ENCODE measurements at places on chromosomes 5 and 9. TPM values are rescaled to one million over a fixed set of nuclear protein-coding genes. Genes with fewer than 3 reads are reported as not detected.
A peak's percentile ranks its signal among the peaks of the same experiment; 100 is the strongest.

DNA sequence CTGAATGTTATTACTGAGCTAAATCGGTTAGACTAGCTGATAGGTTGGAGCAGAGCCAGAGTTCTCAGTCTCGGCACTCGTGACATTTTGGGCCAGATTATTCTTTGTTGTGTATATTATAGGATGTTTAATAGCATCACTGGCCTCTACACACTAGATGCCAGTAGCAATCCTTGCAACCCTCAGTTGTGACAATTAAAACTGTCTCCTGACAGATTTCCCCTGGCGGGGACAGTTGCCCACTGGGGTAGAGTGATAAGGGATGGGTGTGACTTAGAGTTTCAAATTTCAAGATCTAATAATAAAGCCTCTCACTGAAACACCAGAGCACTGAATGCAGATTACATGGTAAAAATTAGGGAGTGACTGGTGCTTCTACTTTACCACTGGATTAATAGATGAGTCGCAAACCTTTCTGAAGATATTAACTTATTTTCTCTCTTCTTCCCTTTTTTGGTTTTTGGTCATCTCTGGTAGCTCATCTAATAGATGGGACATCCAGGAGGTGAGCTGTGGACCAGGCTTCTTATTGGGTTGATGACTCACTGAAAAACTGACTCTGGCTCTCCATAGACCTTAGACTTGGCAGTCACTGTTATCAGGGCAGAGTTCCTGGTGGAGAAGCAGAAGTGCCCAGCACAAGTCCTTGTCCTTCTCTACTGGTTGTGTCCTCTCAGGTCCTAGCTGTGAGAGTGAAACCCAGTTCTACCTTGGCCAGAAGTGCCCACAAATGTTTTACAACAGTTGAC is 150.3 kb downstream of the UNC13B start:
- H3K27ac ChIP-seq, result no peak overlapping the region
- H3K27me3 ChIP-seq, result no peaks in the 10 kb centered on the region
- no peaks in the 10 kb centered on the region for H3K4me1 ChIP-seq
- no peak overlapping the region for H3K4me3 ChIP-seq
- no peak for DNase-seq
- H3K36me3 ChIP-seq, result peaks cover 7% of the 10 kb centered on the region

GRCh38 chr9:129610213-129610472 is 10.8 kb downstream of the C9orf50 start:
- H3K27me3 ChIP-seq, result peaks cover 5% of the 10 kb centered on the region
- H3K4me1 ChIP-seq, result peaks cover 9% of the 10 kb centered on the region
- H3K36me3 ChIP-seq, result no peaks in the 10 kb centered on the region
- H3K4me3 ChIP-seq, result peak overlapping the region; percentile 91
- no peak for DNase-seq

DNA sequence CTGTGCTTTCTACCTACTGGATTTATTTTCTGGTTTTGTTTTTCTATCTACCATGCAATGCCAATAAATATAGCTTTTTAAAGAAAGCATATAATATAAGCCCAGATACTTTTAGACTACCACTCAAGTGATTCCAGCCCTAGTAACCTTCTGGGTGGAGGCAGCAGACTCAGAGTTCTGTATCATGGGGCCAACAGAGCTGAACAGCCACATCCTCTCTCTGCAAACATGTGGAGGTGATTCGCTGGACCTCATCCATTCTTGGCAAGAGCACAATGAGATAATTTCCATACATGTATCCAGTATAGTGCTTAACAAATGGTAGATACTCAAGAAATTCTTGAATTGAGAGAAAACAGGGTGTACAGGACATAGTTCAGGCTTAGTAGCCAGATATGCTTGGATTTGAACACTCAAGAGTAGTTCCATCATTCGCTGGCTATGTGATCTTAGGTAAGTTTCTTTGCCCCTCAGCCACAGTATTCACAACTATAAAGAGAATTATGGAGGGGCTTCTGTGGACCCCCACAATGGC is 124.5 kb downstream of the ASTN2 start:
- H3K27me3 ChIP-seq, result no peaks in the 10 kb centered on the region
- DNase-seq, result no peak
- no peak overlapping the region for H3K27ac ChIP-seq
- H3K4me1 ChIP-seq, result no peaks in the 10 kb centered on the region
- no peaks in the 10 kb centered on the region for H3K36me3 ChIP-seq

DNA sequence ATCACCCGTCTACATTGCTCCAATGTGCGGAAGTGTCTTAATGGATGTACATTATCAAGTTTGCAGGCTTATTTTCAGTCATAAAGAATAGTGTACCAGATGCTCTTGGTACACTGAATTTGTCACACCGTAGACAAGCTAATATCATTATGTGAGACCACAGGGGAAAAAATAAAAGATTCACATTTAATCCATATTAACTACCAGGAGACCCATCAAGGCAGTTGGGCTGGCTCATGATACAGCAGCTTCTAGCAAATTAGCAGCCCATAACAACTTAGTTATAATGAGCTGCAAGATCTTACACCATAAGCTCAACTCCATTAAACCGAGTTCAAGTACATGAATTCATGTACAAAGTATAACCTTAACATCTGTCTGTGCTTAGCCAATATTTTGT is 324.9 kb downstream of the CTNND2 start:
- DNase-seq, result no peak
- no peak overlapping the region for H3K27ac ChIP-seq
- no peaks in the 10 kb centered on the region for H3K4me1 ChIP-seq
- H3K27me3 ChIP-seq, result no peaks in the 10 kb centered on the region
- no peak overlapping the region for H3K4me3 ChIP-seq

- no peak overlapping the region for H3K4me3 ChIP-seq
- H3K36me3 ChIP-seq, result no peaks in the 10 kb centered on the region
- H3K27me3 ChIP-seq, result no peaks in the 10 kb centered on the region
- no peak overlapping the region for H3K27ac ChIP-seq
Observed at GRCh38 chr9:72458153-72458552, 63.3 kb upstream of the TMC1 start.

DNA sequence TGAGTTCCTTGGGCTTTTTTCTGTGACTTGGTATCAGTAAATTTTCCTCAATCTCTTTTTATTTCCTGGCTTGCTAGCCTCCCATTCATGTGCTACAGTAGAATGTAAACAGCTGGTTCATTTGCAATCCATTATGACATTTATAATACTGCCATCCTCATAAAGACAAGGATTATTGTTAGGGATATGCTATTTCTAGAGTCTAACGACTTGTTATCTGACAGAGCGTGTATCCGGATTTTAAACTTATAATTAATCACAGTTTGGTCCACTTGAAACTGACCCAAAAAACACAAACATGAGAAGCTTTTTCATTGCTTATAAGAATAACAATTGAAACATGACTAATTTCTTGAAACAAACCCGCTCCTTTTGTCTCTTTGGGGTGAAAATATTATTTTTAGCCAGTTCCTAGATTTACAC is 585.8 kb downstream of the TLE4 start:
- no peaks in the 10 kb centered on the region for H3K4me1 ChIP-seq
- no peak overlapping the region for H3K27ac ChIP-seq
- DNase-seq, result no peak
- H3K27me3 ChIP-seq, result no peaks in the 10 kb centered on the region

DNA sequence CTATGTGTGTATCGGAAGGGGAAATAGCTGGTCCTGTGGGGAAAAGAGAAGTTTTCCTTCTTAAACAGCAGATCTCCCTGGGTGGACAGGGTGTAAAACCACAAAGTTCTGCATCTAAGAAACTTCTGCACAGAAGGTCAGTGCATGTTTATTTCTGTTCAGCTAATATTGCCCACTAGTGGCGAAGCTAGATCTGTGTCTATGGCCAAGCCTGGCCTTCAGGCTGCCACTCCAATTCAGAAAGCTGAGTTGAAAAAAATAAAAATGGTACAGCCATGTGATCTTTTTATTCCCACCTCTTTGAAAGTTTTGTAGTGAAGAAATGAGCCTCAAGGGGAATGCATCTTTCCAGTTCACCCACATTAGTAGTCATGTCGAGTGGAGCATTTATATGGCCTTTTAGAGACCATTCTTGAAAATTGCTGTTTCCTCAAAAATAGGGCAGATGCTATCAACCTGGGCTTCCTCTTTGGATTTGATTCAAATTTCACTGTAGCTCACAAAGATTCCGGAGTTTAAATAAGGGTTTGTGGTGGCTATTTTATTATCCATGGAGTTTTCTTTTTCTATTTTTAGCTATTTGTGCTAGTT is 488.0 kb downstream of the PRELID2 start:
- no peak for DNase-seq
- H3K27me3 ChIP-seq, result no peaks in the 10 kb centered on the region
- H3K27ac ChIP-seq, result no peak overlapping the region
- no peaks in the 10 kb centered on the region for H3K4me1 ChIP-seq
- H3K4me3 ChIP-seq, result no peak overlapping the region
- no peaks in the 10 kb centered on the region for H3K36me3 ChIP-seq

- no peak overlapping the region for H3K27ac ChIP-seq
- no peaks in the 10 kb centered on the region for H3K4me1 ChIP-seq
- H3K36me3 ChIP-seq, result no peaks in the 10 kb centered on the region
Observed at GRCh38 chr9:31837211-31837610, 547.2 kb upstream of the ACO1 start.

DNA sequence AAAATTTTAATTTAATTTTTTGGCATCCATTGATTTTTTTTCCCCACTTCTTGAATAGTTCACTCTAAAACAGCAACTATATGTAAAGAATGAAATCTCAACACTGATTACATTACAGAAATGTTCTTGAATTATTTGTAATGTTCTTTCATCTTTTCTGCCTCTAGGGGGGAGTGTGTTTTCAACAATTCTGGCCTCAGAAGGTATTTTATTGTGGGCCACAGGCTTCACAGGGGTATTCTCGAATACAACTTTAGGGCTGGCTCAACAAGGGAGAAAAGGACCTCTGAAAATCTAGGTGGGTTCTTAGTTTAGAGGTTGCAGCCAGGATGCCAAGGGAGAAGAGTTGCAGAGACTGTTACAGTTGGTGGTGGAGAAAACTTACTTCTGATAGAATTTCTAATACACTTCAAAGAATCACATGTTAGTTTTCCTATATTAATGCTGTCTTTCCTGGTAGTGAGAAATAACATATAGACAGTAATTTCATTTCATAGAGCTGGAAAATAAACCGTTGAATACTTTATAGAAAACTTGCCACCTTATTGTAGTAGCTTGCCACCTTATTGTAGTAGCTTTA is 3.6 kb upstream of the NPR3 start:
- no peak for DNase-seq
- H3K36me3 ChIP-seq, result no peaks in the 10 kb centered on the region
- H3K27ac ChIP-seq, result no peak overlapping the region
- peaks cover 35% of the 10 kb centered on the region for H3K27me3 ChIP-seq

DNA sequence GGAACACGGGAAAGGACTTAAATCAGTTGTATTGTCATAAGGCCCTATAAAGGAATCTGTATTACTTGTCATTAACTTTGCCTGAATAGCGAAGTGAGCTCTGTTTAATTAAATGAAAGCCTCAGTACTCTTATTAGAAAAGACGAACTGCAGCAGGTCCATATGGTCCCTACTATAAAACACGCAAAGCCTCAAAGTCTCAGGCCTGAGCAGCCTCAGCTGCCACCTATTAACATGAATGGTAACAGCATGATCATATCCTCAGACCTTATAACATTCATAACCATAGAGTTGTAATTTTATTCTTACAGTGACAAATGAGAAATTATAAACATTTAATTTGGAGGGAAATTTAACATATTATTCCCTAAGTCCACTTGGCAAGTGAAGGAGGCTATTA is 1113.7 kb upstream of the WWC1 start:
- no peak overlapping the region for H3K27ac ChIP-seq
- H3K4me3 ChIP-seq, result no peak overlapping the region
- no peaks in the 10 kb centered on the region for H3K4me1 ChIP-seq
- H3K27me3 ChIP-seq, result no peaks in the 10 kb centered on the region
- no peaks in the 10 kb centered on the region for H3K36me3 ChIP-seq
- DNase-seq, result no peak

DNA sequence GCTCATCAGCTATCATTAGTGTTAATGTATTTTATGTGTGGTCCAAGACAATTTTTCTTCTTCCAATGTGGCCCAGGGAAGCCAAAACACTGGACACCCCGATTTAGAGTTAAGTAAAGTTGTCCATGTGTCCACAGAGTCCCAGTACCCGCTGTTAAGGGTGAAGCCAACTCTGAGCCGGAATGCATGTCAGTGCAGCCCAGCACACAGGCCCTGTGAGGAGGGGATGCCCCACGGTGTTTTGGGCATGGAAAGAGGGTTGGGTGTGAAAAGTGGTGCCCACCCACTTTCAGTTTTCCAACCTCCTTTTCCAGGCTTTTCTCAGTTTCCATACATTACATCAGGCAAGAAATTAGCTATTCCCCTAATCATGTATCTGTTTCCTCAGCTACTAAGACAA is 24.4 kb downstream of the SHC3 start:
- no peak overlapping the region for H3K27ac ChIP-seq
- no peak for DNase-seq
- no peaks in the 10 kb centered on the region for H3K36me3 ChIP-seq
- no peaks in the 10 kb centered on the region for H3K4me1 ChIP-seq
- H3K27me3 ChIP-seq, result no peaks in the 10 kb centered on the region

DNA sequence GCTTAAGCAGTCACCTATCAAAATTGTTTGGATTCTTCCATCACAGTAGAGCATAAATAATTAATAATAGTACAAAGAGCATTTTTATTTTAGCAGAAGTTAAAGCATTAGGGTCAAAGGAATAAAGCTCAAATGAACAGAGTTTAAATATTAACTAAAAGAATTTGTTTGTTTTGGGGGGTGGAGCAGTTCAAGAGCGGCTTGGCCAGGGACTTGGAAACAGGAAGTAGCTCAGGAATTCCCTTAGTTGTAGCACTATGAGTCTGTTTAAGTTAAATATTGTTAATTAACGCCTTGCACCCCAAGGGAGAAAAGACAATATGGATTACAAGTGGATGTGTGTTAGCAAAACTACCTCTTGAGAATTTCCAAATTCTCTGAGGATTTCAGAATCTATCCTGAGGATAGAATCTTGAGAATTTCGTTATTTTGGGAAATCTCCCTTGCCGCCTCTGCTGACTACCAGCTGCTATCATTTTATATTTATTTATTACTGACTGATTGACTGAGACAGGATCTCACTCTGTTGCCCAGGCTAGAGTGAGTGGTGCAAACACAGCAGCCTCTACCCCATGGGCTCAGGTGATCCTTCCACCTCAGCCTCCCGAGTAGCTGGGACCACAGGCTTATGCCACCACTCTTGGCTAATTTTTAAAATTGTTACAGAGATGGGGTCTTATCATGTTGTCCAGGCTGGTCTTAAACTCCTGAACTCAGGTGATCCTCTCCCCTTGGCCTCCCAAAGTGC is 96.7 kb upstream of the CHD1 start:
- DNase-seq, result no peak
- no peak overlapping the region for H3K27ac ChIP-seq
- H3K27me3 ChIP-seq, result no peaks in the 10 kb centered on the region
- no peaks in the 10 kb centered on the region for H3K36me3 ChIP-seq
- H3K4me1 ChIP-seq, result no peaks in the 10 kb centered on the region

FOXD4L5 gene
- 0.13 TPM for total RNA-seq

TNC gene
- total RNA-seq, result 11.4 TPM

FBP2 gene
- not detected for total RNA-seq

CBY3 gene
- 1.4 TPM for total RNA-seq

WDR31 gene
- total RNA-seq, result 0.40 TPM
